ENCODE measurements at places on chromosomes 11 and 22. TPM values are rescaled to one million over a fixed set of nuclear protein-coding genes. Genes with fewer than 3 reads are reported as not detected.

DNA sequence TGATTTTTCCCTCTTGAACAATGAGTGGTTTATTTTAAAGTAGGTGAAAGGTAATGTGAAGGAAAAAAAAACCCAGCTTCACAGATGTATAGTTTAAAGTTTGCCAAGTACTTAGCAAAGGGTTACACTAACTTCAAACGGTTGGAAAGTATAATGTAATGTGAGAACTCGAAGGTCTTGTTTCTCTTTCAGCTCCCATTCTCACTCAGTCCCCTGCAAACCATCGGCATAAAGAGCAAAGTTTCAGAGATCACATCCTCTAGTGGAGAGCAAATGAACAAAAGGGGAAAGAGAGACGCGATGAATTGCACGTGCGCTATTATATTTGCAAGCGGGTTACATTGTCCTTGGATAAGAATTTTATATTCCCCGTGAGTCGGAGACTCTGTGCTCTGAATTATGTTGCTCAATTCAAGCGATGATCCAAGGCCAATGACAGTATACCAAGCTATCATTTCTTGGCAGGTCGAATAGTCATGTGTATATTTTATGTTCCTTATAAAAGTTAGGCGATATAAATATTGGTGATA lies 37.6 kb upstream of the BIRC3 start:
- peak; percentile 70 for DNase-seq

GRCh38 chr22:25027043-25027906 lies 74.8 kb downstream of the KIAA1671 start:
- DNase-seq: peak; percentile 45

- DNase-seq: no peak
Measured at GRCh38 chr11:12076840-12077534, 33.4 kb upstream of the MICAL2 start.

DNA sequence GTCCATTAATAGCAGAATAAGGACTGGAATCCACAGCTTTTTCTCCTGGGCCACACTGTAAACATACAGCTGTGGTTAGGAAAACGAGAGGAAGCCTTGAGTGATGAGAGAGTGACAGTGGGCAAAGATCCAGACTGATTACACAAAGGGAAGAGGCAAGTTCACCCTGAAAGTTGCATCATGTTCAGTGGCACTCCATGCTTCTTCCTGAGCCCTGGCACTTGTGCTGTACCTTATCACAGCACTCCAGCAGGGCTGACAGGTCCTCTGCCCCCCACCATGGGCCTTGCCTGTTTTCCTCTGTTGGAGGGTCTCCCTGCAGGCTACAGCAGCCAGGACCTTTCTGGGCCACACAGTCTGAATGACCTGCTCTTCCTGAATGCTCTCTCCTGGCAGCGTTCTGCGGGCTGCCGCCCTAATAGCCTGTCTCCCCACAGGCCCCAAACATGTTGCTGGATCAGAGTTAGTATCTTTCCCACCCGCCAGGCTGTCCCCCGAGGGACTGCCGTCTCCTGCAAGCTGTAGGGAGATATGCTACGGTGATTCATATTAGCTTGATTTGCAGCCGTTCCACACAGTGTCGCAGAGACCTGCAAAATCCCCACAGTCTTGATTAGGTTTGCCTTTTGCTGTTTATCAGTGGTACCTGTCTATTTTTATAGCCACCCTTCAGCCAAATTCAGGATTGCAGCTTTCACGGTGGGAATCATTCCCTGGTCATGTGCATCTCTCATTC lies 60.2 kb downstream of the NTM start:
- DNase-seq: no peak

DNA sequence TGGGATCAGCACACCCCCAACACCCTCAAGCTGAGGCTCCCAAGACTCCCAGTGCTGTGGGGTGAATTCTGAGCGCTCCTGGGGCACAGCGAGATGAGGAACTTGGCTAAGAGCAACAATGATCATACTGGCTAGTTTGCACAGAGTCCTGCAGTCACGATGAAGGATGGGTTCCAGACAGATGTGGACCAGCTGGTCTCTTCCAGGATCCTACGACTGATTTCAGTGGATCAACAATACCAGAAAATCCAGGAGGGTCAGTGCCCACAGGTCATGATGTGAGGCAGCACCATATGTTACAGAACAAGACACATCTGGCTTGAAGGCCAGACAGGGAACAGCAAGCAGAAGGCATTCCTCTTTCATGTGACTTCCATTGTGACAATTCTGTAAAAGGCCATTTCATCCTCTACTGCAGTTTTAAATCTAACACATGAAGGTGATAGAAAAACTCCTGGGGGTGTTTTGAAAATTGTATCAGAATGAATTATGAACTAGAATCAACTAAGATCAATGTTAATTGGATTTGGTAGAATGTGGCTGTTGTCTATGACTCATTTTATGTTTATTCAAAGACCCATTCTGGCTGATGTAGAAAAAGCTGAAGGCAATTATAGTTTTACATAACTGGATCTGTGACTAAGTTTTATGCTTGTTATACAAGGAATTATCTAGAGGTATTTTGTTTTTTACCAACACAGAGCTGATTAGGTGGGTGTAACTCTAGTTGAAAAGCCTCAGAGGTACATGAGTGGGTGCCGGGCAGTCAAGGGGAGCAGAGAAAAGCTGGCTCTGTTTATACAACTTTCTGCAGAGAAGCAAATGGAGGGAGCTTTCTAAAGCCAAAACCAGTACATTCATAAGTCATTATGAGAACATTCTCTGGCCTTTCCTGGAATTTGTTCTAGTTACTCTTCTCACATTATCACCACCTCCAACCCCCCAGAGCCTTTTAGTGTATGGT lies 29.1 kb downstream of the OR52K1 start:
- DNase-seq: no peak

- DNase-seq: peak; percentile 73
Measured at GRCh38 chr11:112255067-112255720, 5.5 kb downstream of the PLET1 start.

DNA sequence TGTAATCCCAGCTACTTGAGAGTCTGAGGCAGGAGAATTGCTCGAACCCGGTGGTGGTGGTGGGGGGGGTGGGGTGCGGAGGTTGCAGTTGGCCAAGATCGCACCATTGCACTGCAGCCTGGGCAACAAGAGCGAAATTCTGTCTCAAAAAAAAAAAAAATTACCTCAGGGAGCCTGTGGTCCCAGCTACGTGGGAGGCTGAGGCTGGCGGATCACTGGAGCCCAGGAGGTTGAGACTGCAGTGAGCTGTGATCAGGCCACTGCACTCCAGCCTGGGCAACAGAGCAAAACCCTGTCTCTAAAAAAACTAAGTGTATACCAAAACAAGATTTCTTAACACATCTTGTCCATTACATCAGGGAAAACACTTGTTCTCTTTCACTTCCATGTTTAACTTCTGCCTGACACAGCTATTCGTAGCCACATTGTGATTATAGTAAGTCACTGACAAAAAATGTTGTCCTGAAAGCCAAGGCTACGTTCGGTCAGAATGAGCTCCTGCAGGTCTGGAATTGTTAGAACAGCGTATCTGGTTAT lies 1.4 kb downstream of the TMEM80 start:
- peak; percentile 94 for DNase-seq

GRCh38 chr11:19474954-19475721 lies 234.4 kb upstream of the E2F8 start:
- DNase-seq: no peak

DNA sequence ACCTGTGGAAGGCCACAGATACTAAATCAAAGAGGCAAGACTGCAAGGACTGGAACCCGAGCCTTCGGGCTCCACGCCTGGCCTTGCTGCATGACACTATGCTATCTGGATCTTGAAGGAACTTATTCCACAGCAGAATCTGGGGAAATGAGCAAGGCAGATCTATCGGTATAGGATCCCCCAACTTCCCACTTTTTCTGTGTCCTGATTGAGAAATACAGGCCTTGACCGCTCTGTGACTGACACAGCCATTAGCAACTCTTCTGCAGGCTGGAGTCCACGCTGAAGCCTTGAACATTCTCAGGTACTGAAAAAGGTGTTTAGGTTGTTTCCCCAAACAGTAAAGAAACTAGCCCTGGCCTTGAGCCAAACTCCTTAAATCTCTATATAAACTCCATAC lies 241.2 kb upstream of the NARS2 start:
- no peak for DNase-seq

DNA sequence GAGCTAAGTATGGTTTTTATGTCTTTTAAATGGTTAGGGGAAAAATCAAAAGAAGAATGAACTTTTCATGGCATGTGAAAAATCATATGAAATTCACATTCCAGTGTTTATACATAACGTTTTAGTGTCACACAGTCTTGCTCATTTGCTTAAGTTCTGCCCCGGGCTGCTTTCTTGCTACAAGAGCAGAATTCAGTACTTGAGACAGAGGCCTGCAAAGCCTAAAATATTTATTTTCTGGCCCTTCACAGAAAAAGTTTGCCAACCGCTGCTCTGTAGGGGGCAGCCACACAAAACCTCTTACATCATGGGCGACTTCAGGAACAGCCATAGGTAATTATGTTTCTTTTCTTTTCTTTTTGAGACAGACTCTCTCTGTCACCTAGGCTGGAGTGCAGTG lies 1.0 kb upstream of the ATG2A start:
- peak; percentile 65 for DNase-seq

Gene ELF5
- not detected for total RNA-seq

Gene RBMXL2
- total RNA-seq: not detected

Gene TRPM5
- total RNA-seq: not detected

Gene MS4A3
- not detected for total RNA-seq

Gene ARHGEF17
- 30.3 TPM for total RNA-seq

Gene CNGA4
- total RNA-seq: not detected

Gene AGBL2
- 0.90 TPM for total RNA-seq

Gene OR8G5
- not detected for total RNA-seq
